NCI-H1436 treated with DMSO at 0.1 percent for 48 hours (cell line): ENCODE measurements at places on chromosomes 12 and 14.

GRCh38 chr12:33304176-33304575 lies 135.4 kb downstream of the SYT10 start:
- DNase-seq = no peak

DNA sequence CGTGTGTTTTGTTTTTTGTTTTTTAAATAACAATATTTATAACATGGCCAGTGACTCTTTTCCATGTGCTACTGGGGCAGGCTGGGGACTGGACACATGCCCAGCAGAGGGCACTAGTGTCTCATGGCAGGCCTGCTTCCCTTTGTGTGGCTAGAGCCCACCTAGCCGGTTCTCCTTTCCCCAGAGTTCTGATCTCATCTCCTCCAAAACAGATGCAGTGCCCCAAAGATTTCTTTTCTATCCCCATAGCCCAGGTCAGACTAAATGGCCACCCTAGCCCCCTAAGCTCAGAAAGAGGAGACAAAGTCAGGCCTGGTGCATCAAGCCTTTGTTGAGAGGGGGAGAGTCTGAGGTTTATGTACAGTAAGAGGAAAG lies 21.2 kb downstream of the PRPF40B start:
- no peak for DNase-seq

DNA sequence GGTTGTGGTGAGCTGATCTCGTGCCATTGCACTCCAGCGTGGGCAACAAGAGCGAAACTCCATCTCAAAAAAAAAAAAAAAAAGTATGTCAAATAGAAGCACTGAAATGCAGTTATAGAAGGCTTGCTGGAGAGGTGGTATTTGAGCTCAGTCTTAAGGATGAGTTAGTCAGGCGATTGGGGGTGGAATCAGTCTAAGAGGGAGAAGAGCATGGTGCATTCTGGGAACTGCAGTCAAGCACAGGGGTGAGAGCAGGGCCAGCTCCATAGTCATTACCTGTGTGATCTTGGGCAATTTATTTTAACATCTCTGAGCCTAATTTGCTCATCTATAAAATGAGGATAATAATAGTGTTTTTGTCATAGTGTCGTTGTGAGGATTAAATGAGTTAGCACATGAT lies 5.9 kb upstream of the GNB3 start:
- DNase-seq = no peak

GRCh38 chr14:100604121-100604501 lies 16.9 kb upstream of the BEGAIN start:
- no peak for DNase-seq

DNA sequence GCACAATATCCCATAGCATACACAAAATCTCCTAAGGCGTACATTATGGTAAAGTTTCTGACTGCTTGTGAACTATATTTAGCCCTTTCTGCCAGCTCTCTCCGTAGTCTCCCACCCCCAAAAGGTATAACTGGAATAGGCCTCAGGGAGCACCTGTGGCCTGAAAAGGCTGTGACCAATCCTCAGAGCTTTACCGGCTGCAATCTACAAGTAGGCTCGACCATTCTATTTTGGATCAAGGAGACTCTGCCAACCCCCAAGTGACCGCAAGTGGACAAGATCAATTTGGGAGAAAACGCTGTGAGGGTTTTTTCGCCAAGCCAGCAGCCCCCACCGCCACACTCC lies 1.2 kb downstream of the PPTC7 start:
- DNase-seq = no peak

DNA sequence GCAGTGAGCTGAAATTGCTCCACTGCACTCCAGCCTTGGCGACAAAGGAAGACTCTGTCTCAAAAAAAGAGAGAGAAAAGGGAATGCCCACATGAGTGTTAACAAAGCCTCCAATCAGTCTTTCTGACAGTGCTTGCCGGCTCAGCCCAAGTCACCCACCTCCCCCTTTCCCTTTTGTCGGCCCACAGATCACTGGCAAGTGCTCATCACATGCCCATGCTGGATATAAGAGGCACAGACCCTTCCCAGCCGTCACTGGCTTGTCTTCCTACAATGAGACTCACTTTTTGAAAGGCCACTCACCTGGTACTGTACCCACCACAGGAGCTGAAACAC lies 70.8 kb downstream of the CCDC88C start:
- DNase-seq = no peak

DNA sequence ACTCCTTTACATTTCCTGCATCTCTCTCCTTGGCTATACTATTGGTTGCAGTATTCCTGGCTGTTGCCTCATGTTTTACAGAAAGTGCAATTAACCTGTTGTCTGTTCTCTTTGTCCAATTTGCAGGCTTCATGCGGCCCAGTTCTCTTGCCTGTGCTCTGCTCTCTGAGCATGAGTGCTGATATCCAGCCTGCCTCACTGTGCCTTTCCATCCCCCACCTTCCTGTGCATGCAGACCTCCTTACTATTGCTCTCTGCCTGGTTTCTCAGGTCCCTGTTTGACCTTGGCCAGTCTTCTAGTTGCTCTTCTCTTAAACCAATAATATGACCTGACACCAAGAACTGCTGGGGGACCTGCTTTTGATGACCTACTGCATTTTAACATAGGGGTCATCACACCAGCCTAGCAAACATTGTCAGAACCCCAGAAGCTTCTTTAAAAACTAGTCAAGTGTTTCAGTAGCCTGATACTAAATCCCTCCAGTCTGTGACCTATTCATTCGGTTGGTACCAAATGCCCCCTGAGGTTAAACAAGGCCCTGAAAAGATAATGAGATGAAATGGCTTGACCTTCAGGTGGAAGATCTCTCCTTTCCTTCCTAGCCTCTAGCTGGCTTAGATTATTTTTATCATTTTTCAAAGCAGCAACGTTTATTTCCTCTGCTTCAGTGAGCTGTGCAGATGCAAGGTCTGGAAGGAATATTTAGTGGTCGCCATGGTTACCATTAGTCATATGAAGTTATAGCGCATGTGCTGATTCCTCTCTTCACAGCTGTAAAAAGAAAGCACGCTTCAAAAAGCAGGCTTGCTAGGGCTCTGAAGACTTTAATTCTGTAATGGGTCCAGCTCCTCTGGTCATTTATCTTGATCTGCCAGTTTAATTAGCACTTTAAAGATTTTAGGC lies 216.5 kb downstream of the PHLDA1 start:
- DNase-seq = no peak

DNA sequence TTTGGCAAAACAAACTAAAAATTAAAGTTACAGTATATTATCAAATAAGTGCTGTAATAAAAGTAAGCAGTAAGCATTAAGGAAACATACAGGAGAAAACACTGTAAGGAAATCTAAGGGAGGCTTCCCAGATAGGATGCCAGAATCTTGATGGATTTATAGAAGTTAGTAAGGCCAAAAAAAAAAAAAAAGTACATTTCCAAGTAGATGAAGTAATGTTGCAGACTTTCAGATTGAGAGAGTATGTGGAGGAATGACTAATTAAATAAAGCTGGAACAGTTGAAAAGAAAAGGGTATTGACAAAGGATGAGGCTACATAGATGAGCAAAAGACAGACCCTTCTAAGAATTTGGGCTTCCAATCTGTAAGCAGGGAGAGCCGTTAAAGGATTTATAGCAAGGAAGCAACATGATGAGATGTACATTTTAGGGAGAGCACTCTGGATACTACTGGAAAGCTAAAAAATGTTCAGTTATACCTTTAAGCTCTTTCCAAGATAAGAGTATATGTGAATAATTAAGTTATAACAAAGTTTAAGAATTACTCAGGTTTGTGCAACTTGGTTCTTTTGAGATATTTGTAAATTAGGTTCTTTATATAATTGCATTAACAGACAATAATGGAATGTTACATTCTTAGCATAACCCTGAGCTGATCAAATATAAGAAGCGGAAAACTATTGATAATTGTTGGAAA lies 87.5 kb upstream of the MON2 start:
- DNase-seq = no peak

GRCh38 chr14:55416866-55417265 lies 5.2 kb upstream of the ATG14 start:
- DNase-seq = no peak

DNA sequence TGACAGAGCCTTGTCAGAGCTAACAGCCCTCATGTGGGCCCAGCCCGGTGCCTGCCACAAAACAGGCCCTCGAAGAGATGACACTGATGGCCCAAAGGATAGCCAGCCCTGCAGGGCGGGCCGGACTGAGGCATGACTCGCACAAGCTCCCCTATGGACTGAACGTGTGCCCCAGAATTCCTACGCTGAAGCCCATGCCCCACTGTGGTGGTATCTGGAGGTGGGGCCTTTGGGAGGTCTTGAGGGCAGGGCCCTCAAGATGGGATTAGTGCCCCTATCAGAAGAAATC lies 38.6 kb downstream of the CHGA start:
- DNase-seq = no peak

DNA sequence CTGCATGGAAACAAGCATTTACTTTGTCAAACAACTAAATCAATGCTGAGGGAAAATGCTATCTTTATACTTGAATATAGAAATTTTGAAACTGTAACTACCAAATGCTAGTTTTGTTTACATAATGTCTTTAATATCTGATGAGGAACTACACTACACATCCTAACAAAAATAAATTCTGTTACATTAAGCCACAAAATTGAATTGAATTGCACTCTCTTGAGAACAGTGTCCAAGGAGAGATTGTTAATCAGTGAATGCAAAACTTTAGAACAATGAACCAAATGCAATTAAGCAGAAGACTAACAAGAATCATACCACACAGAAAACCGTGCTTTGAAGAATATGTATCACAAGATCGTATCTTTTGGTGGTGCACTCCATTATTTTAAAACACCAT lies 141.6 kb downstream of the CNTN1 start:
- DNase-seq = no peak

- DNase-seq = no peak
These were observed 10.4 kb downstream of the OTUB2 start for GRCh38 chr14:94036313-94037167.

- DNase-seq = no peak
These were observed 111.1 kb upstream of the AMIGO2 start for GRCh38 chr12:47190905-47191304.

GRCh38 chr14:34055157-34055950 lies 104.5 kb upstream of the EGLN3 start:
- DNase-seq = no peak

DNA sequence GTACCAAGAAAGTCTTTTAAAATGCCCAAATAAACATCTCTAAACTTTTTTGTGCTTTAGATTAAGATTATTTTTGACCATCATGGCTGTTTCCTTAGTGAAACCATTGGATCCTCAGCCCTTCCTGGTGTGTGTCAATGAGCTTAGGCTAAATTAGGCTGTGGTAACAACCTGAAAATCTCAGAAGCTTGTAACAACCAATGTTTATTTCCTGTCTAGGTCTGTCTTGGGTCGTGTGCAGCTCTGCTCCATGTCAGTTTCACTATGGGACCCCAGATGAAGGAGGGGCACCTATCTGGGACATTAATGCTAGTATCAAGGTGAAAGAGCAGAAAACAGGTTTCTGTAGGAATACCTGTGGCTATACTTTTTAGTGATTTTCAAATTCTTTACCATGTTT lies 49.9 kb downstream of the KCNMB4 start:
- no peak for DNase-seq

- no peak for DNase-seq
These were observed 364.3 kb downstream of the TMEM121 start for GRCh38 chr14:105890474-105891220.

DNA sequence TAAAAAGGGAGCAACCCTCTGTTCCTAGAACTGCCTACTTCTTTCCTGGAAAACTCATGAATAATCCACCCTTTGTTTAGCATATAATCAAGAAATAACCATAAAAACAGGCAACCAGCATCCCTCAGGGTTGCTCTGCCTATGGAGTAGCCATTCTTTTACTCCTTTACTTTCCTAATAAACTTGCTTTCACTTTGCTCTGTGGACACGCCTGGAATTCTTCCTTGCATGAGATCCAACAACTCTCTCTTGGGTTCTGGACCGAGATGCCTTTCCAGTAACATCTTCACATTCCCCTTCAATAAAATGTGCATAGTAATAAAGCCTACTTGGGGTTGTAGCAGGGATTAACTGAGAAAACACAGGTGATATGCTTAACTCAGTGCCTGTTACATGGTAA lies 286.4 kb upstream of the AMIGO2 start:
- DNase-seq = no peak

- DNase-seq = no peak
These were observed 43.0 kb downstream of the PDE3A start for GRCh38 chr12:20411345-20411744.

GRCh38 chr12:122989225-122989839 lies 8.9 kb downstream of the ARL6IP4 start:
- DNase-seq = no peak

- DNase-seq = no peak
These were observed 232.1 kb downstream of the CACNA1C start for GRCh38 chr12:2284857-2285256.

DNA sequence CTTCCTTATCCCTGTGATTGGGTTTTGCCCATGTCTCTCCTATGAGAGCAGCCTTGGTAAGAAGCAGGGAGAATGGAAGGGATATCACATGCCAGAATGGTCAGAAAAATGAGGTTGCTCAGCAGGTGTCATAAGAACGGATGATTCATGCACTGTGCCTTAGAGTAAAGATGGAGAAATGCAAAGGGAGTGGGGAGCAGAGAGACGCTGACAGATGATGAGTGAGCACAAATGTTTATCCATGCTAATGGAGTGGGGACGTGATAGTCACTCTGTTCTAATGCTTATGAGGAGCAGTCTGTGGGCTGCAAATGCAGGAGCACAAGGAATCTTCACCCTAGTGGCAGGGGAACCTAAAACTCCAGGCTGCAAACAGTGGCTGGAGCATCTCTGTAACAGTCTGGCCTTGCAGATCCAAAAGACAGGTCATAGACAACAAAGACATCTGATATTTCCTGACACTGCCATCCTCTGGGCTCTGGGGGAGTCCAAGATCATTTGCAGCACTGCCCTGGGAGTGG lies 243.2 kb downstream of the CACNA1C start:
- DNase-seq = no peak

DNA sequence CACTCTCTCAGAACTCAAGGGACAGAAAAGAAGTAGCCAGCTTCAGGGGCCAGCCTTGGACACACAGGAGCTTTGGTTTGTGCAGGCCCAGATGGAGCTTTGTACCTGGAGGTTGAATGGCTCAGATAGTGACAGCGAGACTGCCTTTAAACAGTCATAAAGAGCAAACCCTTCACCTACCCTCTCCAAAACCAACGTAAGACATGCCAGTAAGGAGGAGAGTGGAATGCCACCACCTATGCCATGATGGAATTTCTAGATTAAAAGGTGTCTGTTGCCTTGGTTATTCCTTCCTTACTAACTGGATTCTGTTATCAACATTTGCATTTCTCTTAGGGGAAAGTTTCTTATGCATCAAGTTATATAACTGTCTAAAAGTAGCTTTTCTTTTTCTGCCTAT lies 98.1 kb downstream of the EML1 start:
- DNase-seq = no peak

GRCh38 chr12:110560048-110560447 lies 23.1 kb downstream of the PPTC7 start:
- DNase-seq = no peak

DNA sequence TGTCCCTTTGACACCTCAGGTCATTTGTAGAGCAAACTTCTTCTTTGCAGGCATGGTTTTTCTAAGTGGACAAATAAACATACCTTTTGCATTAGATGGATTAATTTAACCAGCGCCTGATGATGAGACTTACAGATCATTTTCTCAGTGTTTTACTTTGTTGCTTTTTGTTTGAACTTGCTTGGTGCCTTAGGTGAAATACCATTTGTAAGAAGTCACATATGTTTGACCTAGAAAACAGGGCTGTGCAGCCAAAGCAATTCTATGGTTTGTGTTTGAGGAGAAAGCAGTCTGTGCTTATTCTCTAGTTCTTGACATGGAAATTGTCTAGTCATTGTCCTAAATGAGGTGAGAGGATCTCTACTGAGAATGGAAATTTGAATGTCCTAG lies 111.1 kb downstream of the DIP2B start:
- DNase-seq = no peak
